Endothelial cell of umbilical vein (primary cell): ENCODE measurements at places on chromosomes 7 and 10.

DNA sequence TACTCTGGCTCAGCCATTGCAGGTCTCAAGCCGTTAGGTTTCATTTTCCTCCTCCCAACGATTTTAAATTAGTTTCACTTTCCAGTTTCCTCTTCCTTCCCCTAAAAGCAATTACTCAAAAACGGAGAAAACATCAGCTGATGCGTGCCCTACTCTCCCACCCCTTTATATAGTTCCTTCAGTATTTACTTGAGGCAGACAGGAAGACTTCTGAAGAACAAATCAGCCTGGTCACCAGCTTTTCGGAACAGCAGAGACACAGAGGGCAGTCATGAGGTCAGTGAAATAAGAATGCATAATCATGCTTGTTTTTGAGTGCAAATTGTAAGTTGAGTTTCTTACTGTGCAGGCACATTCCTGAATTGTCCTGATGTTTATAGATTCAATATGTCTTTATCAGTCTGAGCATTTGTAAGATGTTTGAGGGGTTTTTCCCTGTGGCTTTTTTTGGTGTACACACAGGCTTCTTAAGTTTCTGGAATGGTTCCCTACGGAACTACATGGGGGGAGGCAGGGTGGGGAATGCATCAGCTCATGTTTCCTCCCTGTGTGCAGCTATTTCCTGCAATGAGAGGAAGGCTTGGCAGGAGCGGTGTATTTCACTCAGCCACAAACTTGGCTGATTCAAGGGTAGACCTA is at the start of gene IFIT3:
TSS of gene IFIT3 (plus strand) at position 195 of the 639 bp plus-strand sequence. CDS start at position 272, 77 bp downstream.
- H3K4me1 ChIP-seq = peaks cover 21% of the 10 kb centered on the region
- peak within 1 kb of the TSS; percentile 80 for H3K4me3 ChIP-seq
- peak within 1 kb of the TSS; percentile 88 for H3K27ac ChIP-seq
- no peaks in the 10 kb centered on the region for H3K27me3 ChIP-seq
- no peaks in the 10 kb centered on the region for H3K36me3 ChIP-seq

DNA sequence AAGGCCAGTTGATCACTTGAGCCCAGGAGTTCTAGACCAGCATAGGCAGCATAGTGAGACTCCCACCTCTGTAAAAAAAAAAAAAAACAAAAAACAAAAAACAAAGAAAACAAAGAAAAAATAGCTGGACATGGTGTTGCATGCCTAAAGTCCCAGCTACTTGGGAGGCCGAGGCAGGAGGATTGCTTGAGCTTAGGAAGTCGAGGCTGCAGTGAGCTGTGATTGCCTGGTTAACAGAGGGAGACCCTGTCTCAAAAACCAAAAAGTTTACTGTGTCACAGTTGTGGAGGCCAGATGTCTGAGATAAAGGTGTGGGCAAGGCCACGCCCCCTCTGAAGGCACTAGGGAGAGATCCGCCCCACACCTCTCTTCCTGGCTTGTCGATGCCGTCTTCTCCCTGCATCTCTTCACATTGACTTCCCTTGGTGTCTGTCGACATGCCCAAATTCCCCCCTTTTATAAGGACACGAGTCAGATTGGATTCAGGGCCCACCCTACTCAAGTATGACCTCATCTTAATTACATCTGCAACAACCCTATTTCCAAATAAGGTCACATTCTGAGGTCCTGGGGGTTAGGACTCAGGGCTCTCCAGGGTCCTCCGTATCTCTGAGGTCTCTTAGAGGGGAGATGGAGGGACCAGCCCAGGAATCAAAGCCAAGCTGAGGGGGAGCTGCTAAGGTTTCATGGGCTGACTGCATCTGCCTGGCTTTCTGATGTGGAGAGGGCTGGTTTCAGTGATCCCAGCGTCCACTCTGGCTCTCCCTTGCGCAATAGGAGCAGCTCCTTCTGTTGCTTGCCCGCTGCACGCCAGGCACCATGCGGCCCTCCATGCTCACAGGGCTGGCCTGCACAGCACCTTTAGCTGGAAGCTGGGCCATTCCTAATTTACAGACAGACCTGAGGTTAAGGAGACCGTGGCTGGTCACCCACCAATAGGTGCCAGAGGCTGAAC is 23.1 kb downstream of the AGAP3 start:
- H3K4me1 ChIP-seq = peaks cover 25% of the 10 kb centered on the region
- no peak overlapping the region for H3K27ac ChIP-seq
- DNase-seq = no peak
- no peaks in the 10 kb centered on the region for H3K27me3 ChIP-seq
- peaks cover 2% of the 10 kb centered on the region for H3K36me3 ChIP-seq
- no peak overlapping the region for H3K4me3 ChIP-seq

DNA sequence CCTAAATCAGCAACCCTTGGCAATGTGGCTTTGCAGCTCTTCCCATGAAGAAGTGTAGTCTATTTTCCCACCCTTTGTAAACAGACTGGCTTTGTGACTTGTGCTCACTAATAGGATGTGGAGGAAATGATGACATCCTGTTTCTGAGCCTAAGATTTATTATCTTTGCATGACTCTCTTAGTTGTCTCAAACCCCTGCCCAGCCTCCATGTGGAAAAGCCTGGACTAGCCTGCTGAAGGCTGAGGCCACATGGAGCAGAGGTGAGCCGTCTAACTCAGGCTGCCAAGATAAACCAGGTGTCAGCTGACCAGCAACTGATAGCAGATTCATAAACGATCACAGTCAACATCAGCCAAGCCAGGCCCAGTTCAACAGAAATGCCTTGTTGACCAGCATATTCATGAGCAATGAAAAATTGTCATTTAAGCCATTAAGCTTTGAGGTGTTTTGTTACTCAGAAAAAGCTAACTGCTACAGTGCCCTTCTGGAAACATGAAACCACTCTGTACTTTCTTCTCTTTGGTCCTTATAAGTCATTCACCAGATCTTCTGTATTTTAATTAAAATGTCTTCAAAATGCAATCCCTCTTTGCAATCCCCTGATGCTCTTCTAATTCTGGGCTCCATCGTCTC is 586.3 kb upstream of the ANKRD30A start:
- peak overlapping the region; percentile 63 for H3K27ac ChIP-seq
- H3K4me1 ChIP-seq = peaks cover 30% of the 10 kb centered on the region
- DNase-seq = peak; percentile 100
- no peaks in the 10 kb centered on the region for H3K27me3 ChIP-seq
- no peaks in the 10 kb centered on the region for H3K36me3 ChIP-seq

DNA sequence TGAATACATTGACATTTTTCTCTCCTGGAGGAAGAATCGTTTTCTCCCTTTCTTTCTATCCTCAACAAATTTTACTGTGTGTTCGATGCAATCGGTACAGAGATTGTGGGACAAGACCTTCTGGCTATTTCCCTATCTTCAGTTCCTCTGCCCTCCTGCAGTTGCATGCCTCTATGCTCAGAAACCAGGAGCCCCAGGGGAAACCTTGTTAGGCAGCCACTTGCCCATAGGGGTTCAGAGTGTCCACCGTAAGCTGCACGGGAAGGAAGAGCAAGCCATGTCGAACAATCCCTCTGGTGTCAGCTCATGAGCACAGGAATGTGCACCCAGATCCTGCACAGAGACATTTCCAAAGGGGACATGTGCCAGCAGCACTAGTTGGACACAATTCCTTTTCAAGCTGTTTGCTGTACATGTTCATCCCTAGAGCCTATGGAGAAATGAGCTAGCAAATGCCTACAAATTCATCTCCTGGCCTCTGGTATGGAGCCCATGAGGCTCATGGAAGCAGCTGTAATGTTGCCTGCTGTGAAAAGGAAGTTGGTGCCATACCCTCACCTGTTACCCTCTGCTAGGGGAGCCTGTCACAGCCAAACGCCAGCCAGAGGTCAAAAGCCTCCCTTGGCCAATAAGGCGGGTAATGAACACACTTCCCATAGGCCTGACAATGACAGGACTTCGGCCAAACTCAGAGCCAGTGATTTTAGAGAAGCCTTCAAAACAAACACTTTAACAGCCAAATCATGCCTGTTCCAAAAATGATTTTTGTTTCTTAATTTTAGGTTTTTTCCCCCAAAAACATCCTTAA is 35.9 kb upstream of the ASAH2 start:
- no peak overlapping the region for H3K27ac ChIP-seq
- DNase-seq = no peak
- H3K27me3 ChIP-seq = peaks cover 17% of the 10 kb centered on the region
- H3K4me1 ChIP-seq = no peaks in the 10 kb centered on the region
- no peaks in the 10 kb centered on the region for H3K36me3 ChIP-seq
- H3K4me3 ChIP-seq = no peak overlapping the region
